ENCODE measurements at places on chromosomes 13 and 19.
A peak's percentile ranks its signal among the peaks of the same experiment; 100 is the strongest.

DNA sequence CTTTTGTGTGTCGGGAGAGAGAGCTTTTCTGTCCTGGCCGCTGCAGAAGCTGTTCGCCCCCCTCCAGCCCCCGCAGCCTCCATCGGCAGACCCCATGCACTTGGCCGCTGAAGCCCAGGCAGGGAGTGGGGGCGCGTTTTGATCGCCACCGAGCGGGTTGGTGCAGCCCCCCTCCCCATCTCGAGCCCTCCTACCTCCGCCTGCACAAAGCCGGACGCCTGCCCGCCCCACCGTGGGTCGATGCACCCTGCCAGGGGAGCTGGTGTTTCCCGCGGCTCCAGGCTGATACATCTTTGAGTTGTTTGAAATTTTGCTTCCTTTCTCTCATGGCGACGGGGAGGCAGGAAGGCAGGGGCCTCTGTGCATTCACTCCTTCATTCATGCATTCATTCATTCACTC is 16.4 kb upstream of the ONECUT3 start:
- DNase-seq = no peak

DNA sequence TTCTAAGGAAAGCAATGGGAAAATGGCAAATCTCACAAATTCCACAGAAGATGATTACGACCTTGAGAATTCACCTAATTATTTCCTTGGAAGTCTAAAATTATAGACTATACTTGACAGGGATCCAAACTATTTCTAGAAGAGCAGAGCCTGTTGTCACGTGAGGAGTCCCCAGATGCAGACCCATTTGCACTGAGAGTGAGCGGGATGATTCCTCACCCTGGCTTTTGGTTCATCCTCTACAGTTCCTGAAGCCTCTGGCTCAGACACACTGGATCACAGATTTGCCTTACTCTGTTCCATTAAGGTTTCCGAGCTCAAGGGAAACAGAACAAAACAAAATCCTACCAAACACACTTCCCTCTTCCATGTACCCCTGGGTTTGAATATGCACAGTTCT is 23.0 kb upstream of the CYSLTR2 start:
- DNase-seq = no peak

DNA sequence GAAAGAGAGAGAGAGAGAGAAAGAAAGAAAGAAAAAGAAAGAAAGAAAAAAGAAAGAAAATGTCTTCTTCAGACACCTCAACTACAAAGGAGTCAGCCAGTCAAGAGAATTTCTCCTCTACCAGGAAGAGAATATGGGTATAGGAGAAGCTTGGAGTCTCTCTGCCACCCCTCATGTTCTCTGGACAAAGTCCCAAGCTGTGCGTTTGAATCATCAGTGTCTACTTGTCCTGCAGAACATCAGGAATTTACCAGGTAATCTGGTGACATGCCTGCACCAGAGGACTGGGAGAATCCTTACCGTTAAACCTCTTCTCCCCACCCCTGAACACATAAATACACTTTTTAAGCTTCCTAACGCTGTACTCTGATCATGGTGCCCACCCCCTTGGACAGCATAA is 119.5 kb downstream of the TM9SF2 start:
- DNase-seq = no peak

GRCh38 chr19:47719047-47719859 is 6.0 kb downstream of the EHD2 start:
- no peak for DNase-seq

DNA sequence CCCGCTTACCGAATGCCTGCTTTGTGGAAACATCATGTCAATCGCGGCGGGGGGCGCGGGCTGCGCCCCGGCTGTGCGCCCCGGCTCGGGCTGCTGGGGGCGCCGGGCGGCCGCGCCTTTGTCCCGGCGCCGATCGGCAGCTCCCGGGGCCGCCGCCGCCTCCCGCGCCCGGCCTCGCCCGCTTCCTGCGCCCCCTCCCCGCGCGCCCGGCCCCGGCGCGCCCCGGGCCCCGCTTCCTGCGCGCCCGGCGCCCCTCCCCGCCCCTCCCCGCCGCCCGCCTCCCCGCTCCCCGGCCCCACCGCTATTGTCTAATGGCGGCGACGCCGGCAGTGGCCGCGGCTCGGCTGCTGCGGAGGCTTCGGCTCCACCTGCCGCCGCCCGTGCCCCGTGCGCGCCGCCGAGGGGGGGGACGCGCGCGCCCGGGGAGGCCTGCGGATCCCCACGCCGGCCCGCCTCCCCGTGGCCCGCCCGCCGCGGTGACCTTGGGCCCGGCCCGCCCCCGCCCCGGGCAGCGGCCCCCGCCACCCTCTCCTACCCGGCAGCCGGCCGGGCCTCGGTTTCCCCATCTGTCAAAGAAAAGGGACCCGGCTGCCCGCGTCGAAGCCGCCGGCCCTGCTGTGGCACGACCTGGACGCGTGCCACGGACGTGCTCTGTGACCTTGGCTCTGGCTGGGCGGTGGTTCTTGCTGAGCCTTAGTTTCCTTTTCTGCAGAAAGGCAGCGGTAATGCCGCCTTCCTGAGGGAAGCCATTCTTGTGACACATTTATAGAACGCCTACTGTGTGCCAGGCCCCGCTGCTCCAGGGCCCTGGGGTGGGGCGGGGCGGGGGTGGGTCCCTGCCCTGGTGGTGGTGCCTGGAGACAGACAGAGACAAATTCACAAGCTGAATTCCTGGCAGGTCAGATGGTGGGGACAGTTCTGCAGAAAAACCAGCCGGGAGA is at the start of gene TLE5:
Gene TLE5 (minus strand): TSS at position 331 of the 941 bp plus-strand sequence. CDS start 295 bp downstream, at position 36.
- DNase-seq = peak; percentile 61
